ENCODE measurements at places on chromosomes 1 and 21. TPM values are rescaled to one million over a fixed set of nuclear protein-coding genes. Genes with fewer than 3 reads are reported as not detected.

- DNase-seq, result peak; percentile 89
Observed at GRCh38 chr1:39450956-39451606, 40.4 kb upstream of the BMP8A start.

DNA sequence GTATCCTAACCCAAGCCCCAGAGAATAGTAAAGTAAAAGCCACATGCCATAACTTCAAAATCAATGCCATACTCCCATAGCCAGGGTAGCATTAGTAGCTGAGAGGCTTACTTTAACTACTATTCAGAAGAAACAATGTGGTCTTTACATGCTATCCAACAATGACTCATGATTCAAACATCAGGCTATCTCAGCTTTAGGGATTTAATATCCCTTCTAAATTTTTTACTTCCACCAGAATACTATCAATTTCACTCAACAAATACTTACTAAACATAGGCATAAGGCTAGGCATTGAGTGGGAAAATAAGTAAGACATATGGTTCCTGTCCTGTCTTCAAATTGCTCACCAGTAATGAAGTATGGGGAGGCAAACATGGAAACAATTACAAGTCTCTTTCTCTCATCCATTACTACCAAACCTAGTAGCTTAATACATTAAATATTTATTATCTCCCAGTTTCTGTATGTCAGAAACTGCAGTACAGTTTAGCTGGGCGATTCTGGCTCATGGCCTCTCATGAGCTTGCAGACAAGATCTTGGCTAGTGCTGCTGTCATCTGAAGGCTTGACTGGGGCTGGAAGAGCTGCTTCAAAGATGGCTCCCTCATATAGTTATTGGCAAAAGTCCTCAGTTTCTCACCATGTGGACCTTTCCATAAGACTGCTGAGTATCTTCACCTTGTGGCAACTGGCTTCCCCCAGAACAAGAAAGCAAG lies 30.7 kb downstream of the EVI5 start:
- peak; percentile 17 for DNase-seq

- no peak for DNase-seq
Observed at GRCh38 chr21:35585878-35586277, 474.4 kb downstream of the SETD4 start.

DNA sequence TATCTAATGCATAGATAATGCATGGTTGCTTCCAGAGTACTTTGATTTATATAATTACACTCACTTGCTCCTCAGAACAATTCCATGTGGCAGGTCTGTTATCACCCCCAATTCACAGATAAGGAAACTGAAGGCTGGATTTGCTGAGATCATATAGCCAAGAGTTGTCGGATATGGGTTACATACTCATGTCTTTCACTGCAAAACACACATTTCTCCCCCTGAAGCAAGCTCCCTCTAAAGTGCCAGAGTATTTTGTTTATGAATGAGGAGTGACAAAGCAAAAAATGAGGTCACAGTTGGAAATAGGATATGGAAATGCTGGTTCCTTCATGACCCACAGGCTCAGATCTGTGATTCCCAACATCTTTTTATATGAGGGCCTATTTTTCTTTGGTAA lies 134.2 kb downstream of the ROR1 start:
- DNase-seq, result no peak

- DNase-seq, result no peak
Observed at GRCh38 chr1:228543396-228543795, 56.2 kb downstream of the RNF187 start.

Gene ATP5IF1
- total RNA-seq, result 102 TPM

Gene SELENON
- total RNA-seq, result 100 TPM

All from dermis blood vessel endothelial cell (primary cell).